ENCODE measurements at places on chromosomes 2 and 18.

GRCh38 chr2:109341355-109342255, 212.6 kb downstream of the SH3RF3 start:
- DNase-seq, result no peak

GRCh38 chr18:63586431-63586830, 712 bp upstream of the SERPINB13 start:
- no peak for DNase-seq

DNA sequence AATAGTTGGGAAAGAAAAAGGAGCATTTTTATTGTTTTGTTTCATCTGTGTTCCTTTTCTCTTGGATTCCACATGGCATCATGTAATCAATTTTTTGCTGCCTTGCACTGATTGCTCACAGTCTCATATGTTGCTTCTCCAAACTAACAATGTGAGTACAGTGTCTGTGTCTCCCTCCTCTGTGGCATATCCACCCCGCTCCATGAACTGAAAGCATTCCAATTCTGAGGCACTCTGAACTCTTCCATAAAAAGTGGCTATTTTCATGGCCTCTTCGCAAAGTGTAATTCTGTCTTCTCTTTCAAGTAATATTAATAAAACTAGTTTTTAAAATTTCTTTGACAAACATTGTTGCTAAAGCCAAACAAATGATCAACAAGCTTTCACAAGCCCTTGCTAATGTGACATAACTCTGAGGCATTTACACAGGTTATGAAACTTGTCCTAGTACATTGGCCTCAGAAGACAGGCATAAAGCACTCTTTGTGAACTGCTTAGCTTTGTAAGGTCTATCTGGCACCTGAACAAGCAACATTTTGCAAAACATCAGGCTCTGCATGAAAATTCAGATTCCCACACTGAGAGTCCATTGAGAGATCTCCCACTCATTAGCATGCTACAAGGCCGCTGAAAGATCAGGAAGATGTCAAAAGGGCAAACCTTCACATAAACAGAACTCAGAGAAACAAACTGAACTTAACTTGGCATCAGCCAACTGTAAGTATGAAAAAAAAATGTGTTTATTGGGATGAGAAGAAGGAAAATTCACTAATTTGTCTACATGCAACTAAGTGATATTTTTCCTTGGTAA, 33.0 kb downstream of the GPR75 start:
- no peak for DNase-seq

DNA sequence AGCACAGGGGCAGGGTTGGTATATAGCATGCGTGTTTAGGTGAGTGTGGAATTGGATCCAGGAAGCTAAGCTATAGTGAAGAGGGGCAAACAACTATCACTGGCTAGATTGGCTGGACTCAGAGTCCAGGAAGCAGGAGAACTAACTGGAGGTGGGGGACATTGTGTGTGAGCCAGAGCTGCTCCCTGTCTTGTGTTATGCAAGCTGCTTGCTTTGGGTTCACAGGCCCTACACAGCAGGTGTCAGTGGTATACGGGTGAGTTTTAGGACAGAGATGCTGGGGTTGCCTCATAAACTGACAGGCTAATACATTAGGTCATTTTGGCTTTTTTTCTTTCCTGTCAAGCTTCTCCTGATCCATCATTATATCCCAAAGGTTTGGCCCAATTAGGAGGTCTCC, 87.5 kb downstream of the CCDC85A start:
- DNase-seq, result no peak

DNA sequence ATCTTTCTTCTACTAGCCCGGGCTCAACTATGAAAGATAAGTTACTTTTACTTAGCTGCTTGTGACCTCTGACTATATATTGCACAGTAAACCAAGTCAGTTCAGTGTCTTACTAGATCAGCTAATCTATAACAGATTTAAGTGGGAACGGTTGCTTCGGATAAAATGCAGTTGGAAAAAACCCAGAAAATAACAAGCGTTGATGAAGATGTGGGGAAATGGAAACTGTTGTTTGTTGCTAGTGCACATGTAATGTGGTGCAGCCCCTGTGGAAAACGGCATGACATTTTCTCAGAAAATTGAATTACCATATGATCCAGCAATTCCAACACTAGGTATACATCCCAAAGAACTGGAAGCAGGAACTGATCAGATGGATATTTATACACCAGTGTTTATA, 248.5 kb downstream of the PRKCE start:
- no peak for DNase-seq

GRCh38 chr2:52539026-52539970, 1228.3 kb upstream of the CHAC2 start:
- no peak for DNase-seq
